ENCODE measurements at places on chromosomes 16 and 17. TPM values are rescaled to one million over a fixed set of nuclear protein-coding genes. Genes with fewer than 3 reads are reported as not detected.

GRCh38 chr16:53947642-53948041 is 243.7 kb downstream of the FTO start:
- DNase-seq: no peak

DNA sequence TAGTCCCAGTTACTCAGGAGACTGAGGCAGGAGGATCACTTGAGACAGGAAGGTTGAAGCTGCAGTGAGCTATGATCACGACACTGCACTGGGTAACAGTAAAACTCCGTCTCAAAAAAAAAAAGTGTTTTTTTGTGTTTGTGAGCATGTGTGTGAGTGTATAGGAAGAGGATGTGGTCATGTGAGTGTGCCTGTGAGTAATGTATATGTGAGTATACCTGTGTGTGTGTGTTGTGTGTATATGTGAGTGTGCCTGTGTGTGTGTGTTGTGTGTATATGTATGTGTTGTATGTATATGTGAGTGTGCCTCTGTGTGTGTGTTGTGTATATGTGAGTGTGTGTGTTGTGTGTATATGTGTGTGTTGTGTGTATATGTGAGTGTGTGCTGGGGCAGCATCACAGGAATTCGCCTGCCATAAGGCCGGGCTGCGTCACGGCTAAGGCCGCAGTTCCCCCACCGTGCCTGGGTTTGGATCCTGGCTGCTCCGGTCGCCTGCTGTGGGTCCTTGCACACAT is 21.4 kb upstream of the NPTX1 start:
- DNase-seq: peak; percentile 51

The CES3 gene
- 1.9 TPM for total RNA-seq

- peak; percentile 32 for DNase-seq
Measured at GRCh38 chr16:10988164-10988803, 43.9 kb downstream of the CLEC16A start.

The CCL14 gene
- total RNA-seq: not detected

The AXIN2 gene
- total RNA-seq: 8.2 TPM

DNA sequence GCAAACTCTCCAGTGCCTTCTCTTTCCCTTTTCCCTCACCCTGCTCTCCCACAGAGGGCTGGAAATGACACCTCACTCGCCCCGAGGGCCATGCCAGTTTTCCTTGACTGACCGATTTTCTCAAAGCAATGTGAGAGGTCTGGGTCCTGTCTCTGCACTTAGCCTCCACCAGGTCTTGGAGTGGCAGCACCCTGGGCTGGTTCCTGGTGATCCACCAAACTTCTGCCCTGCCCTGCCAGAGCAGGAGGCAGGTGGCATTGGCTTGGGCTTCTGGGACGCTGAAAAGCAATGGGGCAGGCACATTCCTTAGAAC is 97.5 kb downstream of the RAB11FIP4 start:
- no peak for DNase-seq

Measured in OCI-LY7 (cell line).